ENCODE measurements at places on chromosomes 5 and 9.

- no peak for DNase-seq
These were observed 21.9 kb downstream of the OR2Y1 start for GRCh38 chr5:180717989-180718388.

DNA sequence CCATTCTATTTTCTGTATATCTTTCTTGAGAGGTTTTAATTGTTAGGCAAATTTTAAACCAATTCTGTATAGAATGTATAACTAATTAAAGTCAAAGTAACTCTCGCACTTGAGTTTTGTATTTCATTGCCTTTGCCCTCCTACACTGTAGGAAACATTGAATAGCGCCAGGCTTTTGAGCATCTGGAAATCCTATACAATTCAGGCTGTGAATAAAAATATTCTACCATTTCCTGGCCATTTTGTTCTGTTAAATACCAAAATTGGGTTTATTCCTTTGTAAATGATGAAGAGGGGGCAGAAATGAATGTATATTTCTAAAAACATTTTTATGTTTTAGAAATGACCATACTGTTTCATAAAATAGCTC lies 571.8 kb upstream of the CLINT1 start:
- DNase-seq = no peak

- DNase-seq = no peak
These were observed 86.9 kb upstream of the GDNF start for GRCh38 chr5:37926732-37927131.

DNA sequence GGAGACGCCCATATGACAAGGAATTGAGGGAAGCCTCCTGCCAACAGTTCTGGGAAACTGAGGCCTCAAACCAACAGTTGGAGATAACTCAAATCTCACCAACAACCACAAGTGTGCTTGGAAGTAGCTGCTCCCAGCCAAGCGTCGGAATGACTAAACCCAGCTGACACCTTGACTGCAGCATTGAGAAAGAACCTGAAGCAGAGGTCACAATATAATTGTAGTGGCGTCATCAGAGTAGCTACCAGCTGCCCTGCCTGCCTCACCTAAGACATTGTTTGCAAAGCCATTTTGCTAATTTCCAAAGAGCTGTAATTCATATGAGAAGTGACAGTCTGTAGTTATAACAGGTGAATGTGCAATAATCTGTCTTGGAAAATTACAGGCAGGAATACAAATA lies 40.8 kb upstream of the ANKRD31 start:
- no peak for DNase-seq

DNA sequence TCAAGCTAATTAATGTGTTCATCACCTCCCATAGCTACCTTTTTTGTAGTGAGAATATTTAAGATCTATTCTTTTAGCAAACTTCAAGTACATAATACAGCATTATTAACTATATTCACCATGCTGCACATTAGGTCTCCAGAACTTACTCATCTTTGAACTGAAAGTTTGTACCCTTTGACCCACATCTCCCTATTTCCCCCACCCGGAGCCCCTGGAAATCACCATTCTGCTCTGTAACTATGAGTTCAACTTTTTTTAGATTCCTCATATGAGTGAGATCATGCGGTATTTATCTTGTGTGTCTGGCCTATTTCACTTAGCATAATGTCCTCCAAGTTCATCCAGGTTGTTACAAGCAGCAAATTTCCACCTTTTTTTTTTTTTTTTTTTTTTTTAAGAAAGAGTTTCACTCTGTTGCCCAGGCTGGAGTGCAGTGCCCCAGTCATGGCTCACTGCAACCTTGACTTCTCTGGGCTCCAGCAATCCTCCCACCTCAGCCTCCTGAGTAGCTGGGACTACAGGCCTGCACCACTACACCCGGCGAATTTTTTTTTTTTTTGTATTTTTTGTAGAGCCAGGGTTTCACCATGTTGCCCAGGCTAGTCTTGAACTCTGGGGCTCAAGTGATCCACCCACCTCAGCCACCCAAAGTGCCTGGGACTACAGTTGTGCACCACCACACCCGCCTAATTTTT lies 100.4 kb upstream of the SAP30L start:
- DNase-seq = no peak

GRCh38 chr9:135079676-135080075 lies 7.8 kb upstream of the OLFM1 start:
- DNase-seq = no peak

DNA sequence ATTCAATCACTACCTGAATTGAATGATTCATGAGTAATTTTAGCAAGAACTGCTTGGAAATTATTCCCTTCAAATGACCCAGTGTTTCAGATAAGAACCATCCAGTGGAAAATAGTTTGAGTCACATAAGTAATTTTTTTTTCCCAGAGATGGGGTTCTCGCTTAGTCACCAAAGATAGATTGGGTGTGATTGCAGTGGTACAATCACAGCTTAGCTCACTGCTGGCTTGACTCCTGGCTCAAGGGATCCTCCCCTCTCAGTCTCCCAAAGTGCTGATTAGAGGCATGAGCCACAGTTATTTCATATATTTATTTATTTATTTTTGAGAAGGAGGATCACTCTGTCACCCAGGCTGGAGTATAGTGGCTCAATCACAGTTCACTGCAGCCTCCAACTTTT lies 574.5 kb upstream of the ARRDC3 start:
- DNase-seq = no peak

- no peak for DNase-seq
These were observed 264.4 kb upstream of the GAS1 start for GRCh38 chr9:87211669-87212068.

GRCh38 chr5:158809310-158809850 lies 290.3 kb downstream of the EBF1 start:
- DNase-seq = no peak

- no peak for DNase-seq
These were observed 15.0 kb downstream of the FBXO38 start for GRCh38 chr5:148398698-148399121.
